ENCODE measurements at places on chromosomes 11 and 22.
A peak's percentile ranks its signal among the peaks of the same experiment; 100 is the strongest.

GRCh38 chr11:114065094-114065493 is 5.6 kb downstream of the ZBTB16 start:
- no peak for DNase-seq

DNA sequence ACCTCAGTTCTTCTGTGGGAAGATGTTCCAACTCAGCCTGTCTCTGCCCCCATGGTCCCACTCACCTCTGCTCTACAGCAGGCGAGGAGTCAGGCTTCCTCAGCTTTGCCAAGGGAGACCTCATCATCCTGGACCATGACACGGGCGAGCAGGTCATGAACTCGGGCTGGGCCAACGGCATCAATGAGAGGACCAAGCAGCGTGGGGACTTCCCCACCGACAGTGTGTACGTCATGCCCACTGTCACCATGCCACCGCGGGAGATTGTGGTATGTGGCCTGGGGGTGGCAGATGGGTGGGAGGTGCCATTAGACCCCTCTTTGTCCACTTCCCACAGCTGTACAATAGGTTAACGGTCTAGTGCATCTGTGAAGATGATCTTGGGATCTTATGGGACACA is 73.3 kb downstream of the MYO7A start:
- DNase-seq, result no peak

DNA sequence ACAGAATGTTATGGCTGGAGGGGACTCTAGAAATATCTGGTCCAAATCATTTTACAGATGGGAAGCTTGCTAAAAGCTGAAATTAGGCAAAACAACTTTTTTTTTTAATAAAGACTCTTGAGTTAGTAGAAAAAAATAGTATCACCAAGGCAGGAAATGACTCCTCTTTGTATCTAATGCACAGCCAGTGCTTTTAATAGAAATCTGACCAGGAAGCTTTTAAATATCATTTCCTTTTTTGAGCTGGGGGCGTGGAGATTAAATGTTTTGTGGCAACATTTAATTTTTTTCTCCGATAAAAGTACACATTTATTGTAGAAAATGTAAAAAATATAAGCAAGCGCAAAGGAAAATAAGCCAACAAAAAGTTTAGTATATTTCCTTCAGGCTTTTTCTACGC is 22.5 kb downstream of the TRAF6 start:
- no peak for DNase-seq

DNA sequence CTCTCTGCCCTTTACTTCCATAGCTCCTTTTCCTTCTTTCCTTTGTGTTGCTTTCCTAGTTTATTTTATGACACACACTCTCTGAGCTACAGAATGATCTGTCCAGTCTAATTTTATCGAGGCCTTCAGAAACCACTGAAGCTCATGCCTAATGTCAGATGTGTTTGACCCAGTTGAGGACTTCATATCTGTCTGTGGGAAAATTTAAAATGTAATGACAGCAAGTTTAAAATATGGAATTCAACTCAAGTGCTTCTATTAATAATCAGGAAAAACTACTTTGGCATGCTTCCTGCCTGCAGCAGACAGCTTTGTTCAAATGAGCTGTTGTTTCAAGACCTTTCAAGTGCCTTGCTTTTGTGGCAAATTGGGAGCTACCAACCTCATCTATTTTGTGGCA is 261.8 kb upstream of the MTNR1B start:
- no peak for DNase-seq

GRCh38 chr11:44311339-44312261 is 1.7 kb upstream of the ALX4 start:
- no peak for DNase-seq

GRCh38 chr22:30675436-30675835 is 7.8 kb upstream of the DUSP18 start:
- peak; percentile 13 for DNase-seq

GRCh38 chr11:95296621-95297025 is 65.6 kb upstream of the SESN3 start:
- DNase-seq, result no peak

All from retina (tissue), 1 donor.